D721Med (cell line): ENCODE measurements at places on chromosomes 4 and X.

DNA sequence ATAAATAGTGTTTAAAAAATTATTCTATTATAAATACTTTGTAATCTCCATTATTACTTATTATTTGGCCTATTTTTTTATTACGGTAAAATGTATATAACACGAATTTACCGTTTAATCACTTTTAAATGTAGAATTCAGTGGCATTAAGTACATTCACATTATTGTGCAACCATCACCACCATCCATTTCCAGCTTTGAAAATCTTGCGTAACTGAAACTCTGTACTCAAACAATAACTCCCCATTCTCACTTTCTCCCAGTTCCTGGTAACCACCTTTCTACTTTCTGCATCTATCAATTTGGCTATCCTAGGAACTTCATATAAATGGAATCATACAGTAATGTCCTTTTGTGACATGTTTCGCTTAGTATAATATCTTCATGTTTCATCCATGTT, 45.7 kb downstream of the PASD1 start:
- DNase-seq, result no peak

DNA sequence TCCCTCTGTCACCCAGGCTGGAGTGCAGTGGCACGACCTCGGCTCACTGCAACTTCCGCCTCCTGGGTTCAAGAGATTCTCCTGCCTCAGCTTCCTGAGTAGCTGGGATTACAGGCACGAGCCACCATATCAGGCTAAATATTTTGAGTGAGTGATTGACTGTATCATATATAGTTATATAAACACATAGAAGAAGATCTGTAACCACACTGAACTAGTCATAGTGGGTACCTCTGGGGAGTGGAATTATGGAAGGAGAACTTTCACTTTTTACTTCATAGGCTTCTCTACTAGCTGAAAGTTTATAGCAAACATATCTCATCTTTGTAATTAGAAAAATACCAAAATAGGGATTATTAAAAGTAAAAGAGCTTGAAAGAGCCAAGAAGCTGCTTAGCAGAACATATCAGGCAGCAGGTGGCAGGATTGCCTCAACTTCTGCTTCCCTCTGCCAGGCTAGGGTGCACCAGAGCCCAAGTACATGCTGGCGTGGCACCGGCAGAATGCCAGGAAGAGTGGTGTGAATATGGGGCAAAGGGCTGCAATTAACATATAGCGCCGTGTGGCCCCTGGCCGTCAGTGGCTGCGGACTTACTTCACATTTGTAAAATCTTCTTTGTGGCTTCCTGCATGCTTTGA, 39.5 kb upstream of the CD40LG start:
- DNase-seq, result no peak

- DNase-seq, result no peak
Measured at GRCh38 chr4:7539659-7540058, 104.9 kb upstream of the PSAPL1 start.

- DNase-seq, result no peak
Measured at GRCh38 chr4:74635490-74636123, 158.7 kb downstream of the BTC start.

GRCh38 chrX:107589243-107589642, 39.1 kb upstream of the PRPS1 start:
- DNase-seq, result no peak

DNA sequence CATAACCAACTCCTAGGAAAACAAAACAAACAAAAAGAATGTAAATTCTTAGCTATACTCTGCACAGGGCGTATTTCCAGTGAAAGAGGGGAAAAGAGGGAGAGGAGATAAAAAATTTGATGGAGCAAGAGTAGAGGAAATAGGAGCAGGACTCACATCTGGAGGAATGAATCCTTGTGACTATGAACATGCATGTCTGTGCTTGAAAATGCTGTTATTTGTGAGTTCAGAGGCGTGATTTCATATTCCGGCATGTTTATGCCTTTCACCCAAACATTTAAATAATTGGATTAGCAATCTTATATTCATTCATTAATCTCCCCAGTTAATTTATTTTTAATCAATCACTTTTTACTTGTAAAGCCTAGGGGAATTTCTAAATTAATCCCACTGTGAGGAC, 11.2 kb upstream of the NUDT11 start:
- DNase-seq, result no peak

DNA sequence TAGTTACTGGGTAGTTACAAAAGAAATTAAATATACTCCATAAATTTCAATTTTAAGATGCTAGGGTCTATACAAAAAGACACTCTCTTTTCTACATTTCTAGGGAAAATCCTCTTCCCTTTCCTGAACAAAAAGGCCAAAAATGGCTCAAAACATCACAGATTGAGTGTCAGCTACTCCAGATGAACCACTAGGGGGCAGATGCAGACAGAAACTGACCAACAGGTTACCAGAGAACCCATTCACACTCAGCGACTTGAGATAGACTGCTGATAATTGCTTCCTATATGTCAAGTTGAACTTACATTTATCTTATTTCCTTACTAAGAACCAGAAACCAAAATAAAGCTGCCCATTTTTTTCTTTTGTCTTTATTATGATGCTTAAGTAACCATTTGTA, 83.4 kb upstream of the MID1IP1 start:
- DNase-seq, result no peak

DNA sequence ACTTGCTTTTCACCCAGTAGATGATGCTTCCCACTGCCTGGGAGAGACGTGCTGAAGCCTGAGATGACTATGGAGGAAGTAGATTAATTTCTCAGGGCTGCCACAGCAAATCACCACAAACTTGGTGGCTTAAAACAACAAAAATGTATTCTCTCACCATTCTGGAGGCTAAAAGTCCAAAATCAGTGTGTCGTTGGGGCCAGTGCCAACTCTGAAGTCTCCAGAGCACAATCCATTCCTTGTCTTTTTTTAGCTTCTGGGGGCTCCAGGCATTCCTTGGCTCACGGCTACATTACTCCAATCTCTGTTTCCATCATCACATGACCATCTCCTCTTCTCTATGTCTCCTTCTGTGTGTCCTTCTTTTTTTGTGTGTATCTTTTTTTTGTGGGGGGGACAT, 105.8 kb upstream of the C1QTNF7 start:
- no peak for DNase-seq

DNA sequence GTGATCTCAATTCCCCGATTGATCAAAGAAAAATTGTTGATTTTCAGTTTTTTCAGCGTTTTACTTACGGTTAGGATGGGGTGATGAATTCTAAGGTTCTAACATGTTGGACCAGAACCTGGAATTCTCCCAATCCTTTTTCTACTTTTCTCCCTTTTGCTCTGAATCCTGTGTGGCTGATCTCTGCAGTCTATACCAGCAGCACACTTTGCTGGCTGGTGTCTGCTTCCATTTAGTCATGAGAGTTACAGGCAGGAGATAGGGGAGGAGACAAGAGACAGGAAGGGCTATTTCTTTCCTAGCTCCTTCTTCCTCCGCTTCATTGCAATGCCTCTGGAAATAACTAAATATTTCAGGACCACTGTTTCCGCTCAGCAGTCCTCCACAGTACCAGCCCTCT, 623.9 kb downstream of the CENPC start:
- no peak for DNase-seq

- DNase-seq, result no peak
Measured at GRCh38 chr4:1236103-1236641, 12.8 kb downstream of the CTBP1 start.

DNA sequence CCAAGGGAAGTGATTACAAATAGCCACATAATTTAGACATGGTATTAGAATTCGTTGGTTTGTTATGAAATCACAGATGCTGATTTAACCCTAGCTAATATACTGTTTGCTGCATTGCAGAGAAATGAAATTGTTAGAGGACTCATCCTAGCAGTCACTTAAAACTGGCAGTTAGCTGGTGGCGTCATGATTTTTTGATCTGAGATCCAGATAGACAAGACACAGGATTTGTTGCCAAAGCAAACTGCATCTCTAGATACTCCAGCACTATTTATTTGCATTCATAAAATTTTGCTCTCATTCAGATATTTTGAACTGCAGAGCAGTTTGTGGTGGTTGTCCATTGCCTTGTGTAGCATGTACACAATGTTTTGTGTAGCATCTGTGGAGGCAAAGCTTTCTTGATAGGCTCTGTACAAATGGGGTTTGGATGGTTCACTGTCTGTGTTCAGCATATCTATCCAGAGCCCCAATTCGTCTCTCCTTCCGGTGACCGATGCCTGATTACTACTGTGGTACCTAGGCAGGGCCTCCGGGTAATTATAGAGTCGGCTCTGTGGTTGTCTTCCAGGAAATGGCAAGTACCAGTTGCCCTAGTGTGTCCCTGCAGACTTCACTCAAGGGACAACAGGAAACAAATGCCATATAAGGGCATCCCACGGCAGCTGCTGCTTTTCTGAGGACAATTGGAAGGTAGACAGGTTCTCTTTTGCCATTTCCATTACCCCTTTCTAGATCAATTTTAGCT, 30.1 kb upstream of the SPARCL1 start:
- no peak for DNase-seq

GRCh38 chr4:84691170-84691691, 108.3 kb downstream of the CDS1 start:
- no peak for DNase-seq

DNA sequence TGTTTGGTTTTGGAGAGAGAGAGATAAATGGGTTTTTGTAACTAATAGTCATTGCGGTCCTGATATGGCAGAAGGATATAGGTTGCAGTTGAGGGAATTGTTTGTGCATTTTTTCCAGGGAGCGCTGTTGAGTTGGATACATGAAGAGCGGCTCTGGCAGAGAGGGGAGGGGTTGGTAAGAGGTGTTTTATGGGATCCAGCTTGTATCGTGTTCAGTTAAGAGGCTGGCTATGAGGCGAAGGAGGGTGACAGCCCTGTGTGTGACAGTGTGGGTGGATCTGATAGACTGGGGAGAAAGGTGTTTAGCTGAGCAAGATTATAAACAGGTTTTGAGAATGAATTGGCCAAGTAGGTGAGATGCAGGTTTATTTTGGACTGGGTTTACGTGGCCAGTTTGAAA, 1.5 kb downstream of the SPANXN4 start:
- no peak for DNase-seq

GRCh38 chr4:38818441-38818976, 13.9 kb upstream of the TLR1 start:
- DNase-seq, result no peak

- DNase-seq, result no peak
Measured at GRCh38 chr4:146273204-146273901, 59.0 kb downstream of the REELD1 start.

GRCh38 chr4:57037982-57038604, 59.4 kb downstream of the POLR2B start:
- DNase-seq, result peak; percentile 26

DNA sequence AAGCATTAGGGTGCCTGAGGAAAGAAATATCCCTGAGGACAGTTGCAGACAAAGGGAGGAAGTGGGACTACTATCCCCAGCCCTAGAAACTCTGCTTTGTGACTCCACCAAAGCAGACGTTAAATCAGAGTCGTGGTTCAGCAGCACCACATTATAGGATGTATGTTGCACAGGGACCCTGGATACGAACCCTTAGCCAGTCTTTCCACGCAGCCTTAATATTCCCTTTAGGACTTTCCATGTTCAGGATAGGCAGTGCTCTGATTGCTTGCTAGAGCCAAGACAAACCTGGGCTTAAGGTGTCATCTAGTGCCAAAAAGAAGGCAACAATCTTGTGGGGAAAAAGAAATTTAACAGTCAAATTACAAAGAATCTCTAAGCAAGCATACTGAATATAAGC, 62.6 kb downstream of the MAD2L1 start:
- DNase-seq, result no peak

- no peak for DNase-seq
Measured at GRCh38 chr4:167595898-167596297, 361.6 kb upstream of the SPOCK3 start.

DNA sequence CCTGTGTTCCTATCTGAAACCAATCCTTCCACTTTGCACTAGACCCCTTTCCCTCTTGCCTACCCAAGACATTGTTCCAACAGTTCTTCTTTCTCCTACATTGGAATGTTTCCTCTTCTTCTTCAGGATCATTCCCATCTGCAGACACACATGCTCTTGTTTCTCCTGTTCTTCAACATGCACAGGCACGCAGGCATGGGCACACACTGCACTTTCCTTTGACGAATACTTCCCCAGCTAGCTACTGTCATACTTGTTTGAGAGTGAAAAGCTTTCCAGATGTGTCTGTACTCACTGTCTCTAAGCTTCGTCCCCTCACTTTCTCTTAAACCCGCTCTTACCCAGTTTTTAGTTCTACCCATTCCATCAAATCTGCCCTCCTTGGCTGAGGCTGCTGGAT, 31.8 kb upstream of the ERVMER34-1 start:
- DNase-seq, result no peak

- DNase-seq, result no peak
Measured at GRCh38 chr4:128639541-128640270, 169.8 kb upstream of the JADE1 start.

DNA sequence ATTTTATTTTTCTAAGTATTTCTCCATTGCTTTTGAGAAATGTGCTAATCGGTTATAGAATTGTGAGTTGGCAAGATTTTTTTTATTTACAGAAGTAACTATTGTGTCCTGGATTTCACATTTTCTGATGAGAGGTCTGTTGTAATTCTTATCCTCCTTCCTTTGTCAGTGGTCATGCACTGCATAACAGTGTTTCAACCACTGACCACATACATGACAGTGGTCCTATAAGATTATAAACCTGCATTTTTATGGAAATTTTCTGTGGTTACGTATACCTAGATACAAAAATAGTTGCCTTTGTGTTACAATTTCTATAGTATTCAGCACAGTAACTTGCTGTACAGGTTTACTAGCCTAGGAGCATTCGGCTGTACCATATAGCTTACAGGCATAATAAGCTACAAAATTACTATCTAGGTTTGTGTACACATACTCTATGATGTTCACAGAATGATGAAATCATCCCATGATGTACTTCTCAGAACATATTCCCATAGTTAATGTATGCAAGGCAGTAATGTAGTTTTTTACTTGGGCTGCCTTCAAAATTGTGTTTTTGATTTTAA, 47.8 kb downstream of the APELA start:
- DNase-seq, result no peak

GRCh38 chrX:122591546-122591945, 592.5 kb upstream of the GRIA3 start:
- no peak for DNase-seq

- DNase-seq, result no peak
Measured at GRCh38 chr4:27684610-27685011, 824.0 kb downstream of the STIM2 start.

DNA sequence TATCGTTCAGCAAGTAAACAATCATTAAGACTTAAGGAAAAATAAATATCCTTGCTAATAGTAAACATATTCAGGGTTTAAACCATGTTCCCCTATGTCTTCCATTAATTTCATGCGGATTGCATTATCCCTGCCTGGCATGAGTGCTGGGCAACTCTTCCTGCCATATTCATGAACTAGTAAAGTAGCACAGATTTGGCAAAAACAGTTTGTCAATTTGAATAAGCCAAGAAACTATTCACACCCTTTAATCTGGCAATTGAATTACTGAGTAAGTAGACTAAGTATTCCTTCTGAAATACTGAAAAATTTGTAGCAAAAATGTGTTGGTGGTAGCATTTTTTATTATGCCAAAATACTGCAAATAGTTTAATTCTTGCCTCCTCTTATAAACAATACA, 512.0 kb downstream of the NLGN4X start:
- no peak for DNase-seq

DNA sequence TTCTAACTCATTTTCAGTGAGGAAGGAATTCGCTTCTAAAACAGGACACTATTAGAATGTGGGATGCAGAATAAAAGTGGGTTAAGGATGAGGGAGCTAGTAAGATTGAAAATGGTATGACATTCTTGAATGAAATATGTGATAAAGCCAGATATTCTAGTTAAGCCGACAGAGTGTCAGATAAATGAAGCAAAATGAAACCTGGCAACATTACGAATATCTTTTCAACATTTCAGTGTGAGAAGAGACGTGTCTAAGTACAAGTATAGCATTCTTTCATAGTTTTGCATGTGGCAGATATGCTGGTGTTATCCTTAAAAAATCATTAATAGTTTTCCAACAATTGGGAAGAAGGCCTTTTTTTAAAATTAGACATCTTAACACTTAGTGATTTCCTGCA, 1101.4 kb downstream of the RPA4 start:
- no peak for DNase-seq
